ENCODE measurements at places on chromosomes 4 and X.

DNA sequence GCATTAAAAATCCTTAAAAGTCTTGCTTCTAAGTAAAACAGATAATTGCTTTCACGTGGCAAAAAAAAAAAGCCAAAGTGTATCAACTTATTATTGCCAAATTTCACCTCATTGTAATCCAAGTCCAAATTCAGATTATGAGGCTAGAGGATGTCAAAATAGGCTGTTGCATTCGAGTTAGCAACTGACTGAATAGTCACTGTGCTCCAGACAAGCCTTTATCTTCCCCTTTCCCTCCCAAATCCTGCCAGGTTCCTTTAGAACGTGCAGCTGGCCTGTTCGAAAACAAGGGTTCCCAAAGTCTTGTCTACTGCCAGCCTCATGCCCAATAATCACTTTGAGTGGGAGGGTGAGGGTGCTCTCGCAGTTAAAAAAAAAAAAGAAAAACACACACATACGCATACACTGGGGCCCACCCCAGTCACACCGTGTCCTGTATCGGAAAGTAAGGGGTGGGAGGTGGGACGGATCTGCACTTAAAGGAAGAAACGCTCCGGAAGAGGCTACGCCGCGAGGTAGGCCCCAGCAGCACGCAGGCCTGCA, 603 bp downstream of the MAD2L1 start:
- no peak for DNase-seq

- no peak for DNase-seq
Measured at GRCh38 chr4:48432017-48432416, 51.1 kb upstream of the SLC10A4 start.

DNA sequence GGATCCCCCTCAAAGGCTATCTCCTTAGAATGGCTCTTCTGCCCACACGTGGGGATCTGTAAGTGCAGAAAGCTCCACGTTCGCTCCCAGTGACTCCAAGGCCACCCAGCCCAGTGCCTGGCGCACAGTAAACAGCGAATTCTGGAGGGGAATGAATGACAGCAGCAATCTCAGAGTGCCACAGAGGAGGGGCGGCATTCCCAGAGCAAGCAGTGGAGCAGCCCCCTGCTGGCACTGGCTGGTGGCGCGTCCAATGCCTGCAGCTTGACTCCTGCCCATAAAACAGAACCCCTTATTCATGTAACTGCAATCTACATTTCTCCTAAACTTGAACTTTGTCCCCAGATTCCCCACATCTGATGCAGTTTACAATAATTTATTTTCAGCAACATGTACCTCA, 6.9 kb upstream of the HELT start:
- DNase-seq, result no peak

DNA sequence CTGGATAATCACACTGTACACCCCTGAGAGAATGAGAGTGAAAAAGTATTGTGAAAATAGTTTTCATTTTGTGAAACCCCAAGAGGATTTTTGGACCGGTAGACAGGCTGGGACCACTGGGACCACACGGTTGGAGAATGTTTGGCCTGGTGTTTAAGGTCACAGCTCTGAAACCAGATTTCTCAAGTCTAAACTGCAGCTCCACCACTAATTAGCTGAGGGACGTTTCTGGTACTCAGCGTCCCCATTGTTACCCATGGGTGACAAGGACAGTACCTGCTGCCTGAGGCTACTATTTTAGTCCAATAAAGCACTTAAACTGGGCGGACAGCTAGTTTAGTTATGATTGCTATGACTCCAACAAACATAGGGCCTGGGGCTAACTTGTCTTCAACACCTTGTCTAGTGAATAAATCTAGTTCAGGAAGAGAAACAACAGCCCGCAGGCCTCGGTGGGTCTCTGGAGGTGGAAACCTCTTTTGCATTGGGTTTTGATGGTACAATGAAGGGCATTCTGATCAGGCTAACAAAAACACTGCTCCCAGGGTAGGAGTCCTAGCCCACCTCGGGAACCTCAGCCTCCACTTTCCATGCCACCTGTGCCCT, 509 bp upstream of the USP11 start:
- no peak for DNase-seq

GRCh38 chr4:44368413-44369167, 80.0 kb downstream of the KCTD8 start:
- DNase-seq, result no peak

GRCh38 chrX:3950373-3950772, 236.9 kb upstream of the PRKX start:
- DNase-seq, result no peak

- no peak for DNase-seq
Measured at GRCh38 chrX:16212024-16212423, 44.7 kb downstream of the MAGEB17 start.

DNA sequence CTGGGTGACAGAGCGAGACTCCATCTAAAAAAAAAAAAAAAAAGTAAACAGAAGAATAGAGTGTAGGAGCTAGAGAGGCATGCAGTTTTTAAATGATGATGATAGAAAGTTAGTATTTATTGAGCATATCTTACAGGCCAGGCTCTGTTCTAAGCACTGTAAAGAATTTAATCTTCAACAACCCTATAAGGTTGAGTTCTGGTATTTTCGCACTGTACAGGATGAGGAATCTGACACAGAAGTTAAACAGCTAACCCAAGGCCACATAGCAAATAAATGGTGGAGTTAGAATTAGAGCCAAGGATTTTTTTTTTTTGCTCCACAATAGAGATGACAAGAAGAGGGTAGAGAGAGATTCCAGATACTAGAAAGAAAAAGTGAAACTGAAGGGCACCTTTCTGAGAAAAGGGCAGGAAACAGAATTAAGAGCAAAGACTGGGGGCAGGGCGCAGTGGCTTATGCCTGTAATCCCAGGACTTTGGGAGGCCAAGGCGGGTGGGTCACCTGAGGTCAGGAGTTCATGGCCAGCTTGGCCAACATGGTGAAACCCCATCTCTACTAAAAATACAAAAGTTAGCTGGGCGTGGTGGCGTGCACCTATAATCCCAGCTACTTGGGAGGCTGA, 56.1 kb downstream of the KLHL5 start:
- no peak for DNase-seq

- no peak for DNase-seq
Measured at GRCh38 chr4:188603646-188604045, 464.4 kb downstream of the TRIML1 start.

DNA sequence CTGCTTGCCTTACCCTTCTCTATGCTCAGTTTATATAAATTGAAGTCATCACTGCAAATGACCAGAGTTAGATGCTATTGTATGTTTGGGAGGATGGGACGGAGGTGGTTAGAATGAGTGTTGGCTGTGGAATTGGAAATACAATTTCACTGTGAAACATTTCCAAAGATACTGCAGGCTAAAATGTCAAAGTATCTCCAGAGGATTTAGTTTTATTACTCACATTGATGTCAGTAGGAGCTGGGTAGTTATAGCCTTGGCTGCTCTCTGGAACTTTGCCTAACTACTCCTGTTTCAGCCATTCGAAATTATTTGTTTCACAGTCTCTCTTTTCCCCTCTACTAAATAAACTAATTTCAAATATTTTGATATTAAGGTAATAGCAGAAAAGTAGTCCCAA, 92.6 kb upstream of the PPP3CA start:
- DNase-seq, result no peak

DNA sequence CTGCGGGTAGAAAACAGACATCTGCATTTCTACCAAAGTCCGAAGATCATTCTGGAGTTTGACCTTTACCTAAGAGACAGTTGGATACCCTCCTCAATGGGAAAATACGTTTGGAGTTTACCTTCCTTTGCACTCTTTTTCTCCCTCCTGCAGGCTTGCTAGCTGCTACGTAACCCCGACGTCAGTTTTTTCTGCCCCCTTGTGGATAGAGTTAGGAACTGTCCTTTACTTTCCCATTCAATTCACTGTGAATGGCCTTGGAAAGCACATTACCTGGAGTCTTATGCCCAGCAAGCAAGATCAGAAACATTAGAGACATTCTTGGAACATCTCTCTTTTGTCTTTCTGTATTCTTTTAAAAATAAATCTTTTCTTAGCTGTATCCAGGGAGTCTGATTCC, 250.7 kb downstream of the NAP1L3 start:
- no peak for DNase-seq

All from left hindlimb (tissue), 1 donor.